Stimulated activated CD4-positive, alpha-beta T cell treated with anti-CD3 and anti-CD28 coated beads, TNF-alpha, amount 100 ng/mL, for 48 hours (primary cell): ENCODE measurements at places on chromosomes 7 and 10.

- no peak for DNase-seq
Measured at GRCh38 chr10:60576130-60577069, 186.7 kb upstream of the ANK3 start.

- DNase-seq, result no peak
Measured at GRCh38 chr10:133403359-133403758, 9.4 kb downstream of the MTG1 start.

- no peak for DNase-seq
Measured at GRCh38 chr10:132938472-132939339, 3.7 kb downstream of the CFAP46 start.

GRCh38 chr7:142459551-142459963, 201.7 kb upstream of the PRSS58 start:
- DNase-seq, result no peak

DNA sequence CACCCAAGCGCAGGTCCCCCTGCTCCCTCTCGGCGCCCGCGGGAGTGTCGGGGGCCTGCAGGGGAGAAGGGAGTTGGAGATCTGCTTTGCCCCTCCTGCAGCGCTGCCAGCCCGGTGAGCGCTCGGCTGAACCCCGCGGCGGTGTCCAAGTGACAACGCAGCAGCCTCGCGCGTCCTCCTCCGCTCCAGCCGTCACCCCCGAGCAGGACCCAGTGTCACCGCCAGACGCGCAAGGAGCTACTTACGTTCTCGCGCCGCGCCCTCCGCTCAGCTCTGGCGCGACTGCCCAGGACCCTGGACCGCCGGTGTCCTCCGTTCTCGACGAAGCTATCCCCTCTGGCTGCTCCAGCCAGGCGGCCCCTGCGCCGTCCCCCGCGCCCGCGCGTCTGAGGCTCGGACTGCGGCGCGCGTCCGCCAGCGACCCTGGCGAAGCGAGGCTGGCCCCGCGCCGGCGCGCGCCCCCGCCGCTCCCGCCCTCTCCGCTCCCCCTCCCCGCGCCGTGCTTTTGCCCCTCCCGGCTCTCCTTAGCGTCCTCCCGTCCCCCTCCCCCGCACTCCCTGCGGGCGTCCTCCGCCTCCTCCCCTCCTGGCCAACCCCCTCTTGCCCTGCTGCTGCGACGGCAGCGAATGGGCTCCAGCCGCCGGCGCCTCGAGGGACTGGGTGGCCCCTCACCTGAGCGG, at the start of gene NRCAM:
NRCAM (minus strand) TSS at position 439 of the 680 bp plus-strand sequence. CDS start 216,372 bp downstream, outside the sequence.
- DNase-seq, result peak; percentile 26

GRCh38 chr7:16668978-16669377, 23.0 kb downstream of the BZW2 start:
- no peak for DNase-seq

DNA sequence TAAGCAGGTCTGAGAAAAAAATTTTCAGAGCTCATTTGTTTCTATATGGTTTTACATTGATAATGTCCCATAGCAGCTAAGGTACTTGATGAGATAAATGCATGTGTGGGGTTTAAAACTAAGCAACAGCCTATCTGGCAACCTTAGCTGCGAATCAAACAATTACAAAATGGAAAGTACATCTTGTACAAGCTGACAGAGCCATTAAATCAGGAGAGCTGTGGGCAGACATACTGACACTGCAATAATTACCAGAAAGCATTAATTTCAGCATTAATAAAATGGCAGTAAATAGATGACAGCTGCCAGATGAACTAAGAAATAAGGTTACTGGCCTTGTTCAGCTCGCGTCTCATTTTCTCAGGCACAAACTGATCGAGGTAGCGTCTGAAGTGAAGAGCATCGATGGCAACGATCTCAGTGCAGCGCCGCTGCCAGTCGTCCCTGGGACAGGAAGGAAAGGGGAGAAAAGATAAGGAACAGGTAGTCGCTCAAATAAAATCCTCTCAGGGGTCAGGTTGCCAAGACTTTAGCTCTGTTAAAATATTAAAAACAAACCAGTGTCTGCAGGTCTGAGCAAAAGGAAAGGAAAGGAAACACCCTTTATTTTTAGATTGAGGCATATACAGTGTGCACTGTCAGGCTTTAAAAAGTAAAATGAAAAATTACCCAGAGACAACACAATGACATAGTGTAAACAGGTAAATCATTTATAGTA, 79.7 kb upstream of the OGDHL start:
- DNase-seq, result no peak

- no peak for DNase-seq
Measured at GRCh38 chr7:20362574-20363253, 32.0 kb downstream of the ITGB8 start.

GRCh38 chr7:4621396-4621795, 60.7 kb upstream of the FOXK1 start:
- no peak for DNase-seq
